Thoracic aorta endothelial cell (primary cell): ENCODE measurements at places on chromosomes 7 and 10. TPM values are rescaled to one million over a fixed set of nuclear protein-coding genes. Genes with fewer than 3 reads are reported as not detected.

SAMD9 gene
- total RNA-seq: 15.8 and 16.8 TPM in 2 replicates

SLC16A12 gene
- 0.80 TPM in 1 of 2 replicates, not detected in the other for total RNA-seq

ZWINT gene
- total RNA-seq: 56.3 and 69.4 TPM in 2 replicates

HTR5A gene
- not detected in 2 replicates for total RNA-seq

ITPRID1 gene
- not detected in 2 replicates for total RNA-seq

PTPRN2 gene
- 0.66 and 1.3 TPM in 2 replicates for total RNA-seq

OR13A1 gene
- not detected in 2 replicates for total RNA-seq

STEAP1B gene
- 67.3 and 112 TPM in 2 replicates for total RNA-seq

BRI3 gene
- 58.5 and 67.3 TPM in 2 replicates for total RNA-seq

ARHGEF35 gene
- 0.53 and 1.1 TPM in 2 replicates for total RNA-seq

TSPAN13 gene
- 25.4 and 37.9 TPM in 2 replicates for total RNA-seq

FOXP2 gene
- total RNA-seq: 0.40 TPM in 1 of 2 replicates, not detected in the other

TMEM254 gene
- total RNA-seq: 7.7 and 8.0 TPM in 2 replicates

ZNF467 gene
- total RNA-seq: 4.5 and 5.2 TPM in 2 replicates

SH2B2 gene
- 0.93 and 1.0 TPM in 2 replicates for total RNA-seq

POU6F2 gene
- not detected in 2 replicates for total RNA-seq

HSPA12A gene
- 0.27 and 0.50 TPM in 2 replicates for total RNA-seq

CNTNAP2 gene
- 0.29 TPM in 1 of 2 replicates, not detected in the other for total RNA-seq

MEOX2 gene
- not detected in 2 replicates for total RNA-seq

ZNHIT1 gene
- total RNA-seq: 84.6 and 103 TPM in 2 replicates

AOC1 gene
- total RNA-seq: not detected in 2 replicates

ZP3 gene
- total RNA-seq: 0.53 and 3.1 TPM in 2 replicates

TLX1 gene
- 0.40 TPM in 1 of 2 replicates, not detected in the other for total RNA-seq

PNLIP gene
- not detected in 2 replicates for total RNA-seq

HHEX gene
- 78.8 and 89.9 TPM in 2 replicates for total RNA-seq

ANK3 gene
- total RNA-seq: 9.2 and 35.2 TPM in 2 replicates

GIMAP6 gene
- 155 and 156 TPM in 2 replicates for total RNA-seq

ALOX5 gene
- not detected in 2 replicates for total RNA-seq

UNCX gene
- not detected in 2 replicates for total RNA-seq

PRSS37 gene
- total RNA-seq: not detected in 2 replicates

PON1 gene
- not detected in 2 replicates for total RNA-seq
